CD4-positive, alpha-beta T cell (primary cell): ENCODE measurements at places on chromosomes 11 and 22.

DNA sequence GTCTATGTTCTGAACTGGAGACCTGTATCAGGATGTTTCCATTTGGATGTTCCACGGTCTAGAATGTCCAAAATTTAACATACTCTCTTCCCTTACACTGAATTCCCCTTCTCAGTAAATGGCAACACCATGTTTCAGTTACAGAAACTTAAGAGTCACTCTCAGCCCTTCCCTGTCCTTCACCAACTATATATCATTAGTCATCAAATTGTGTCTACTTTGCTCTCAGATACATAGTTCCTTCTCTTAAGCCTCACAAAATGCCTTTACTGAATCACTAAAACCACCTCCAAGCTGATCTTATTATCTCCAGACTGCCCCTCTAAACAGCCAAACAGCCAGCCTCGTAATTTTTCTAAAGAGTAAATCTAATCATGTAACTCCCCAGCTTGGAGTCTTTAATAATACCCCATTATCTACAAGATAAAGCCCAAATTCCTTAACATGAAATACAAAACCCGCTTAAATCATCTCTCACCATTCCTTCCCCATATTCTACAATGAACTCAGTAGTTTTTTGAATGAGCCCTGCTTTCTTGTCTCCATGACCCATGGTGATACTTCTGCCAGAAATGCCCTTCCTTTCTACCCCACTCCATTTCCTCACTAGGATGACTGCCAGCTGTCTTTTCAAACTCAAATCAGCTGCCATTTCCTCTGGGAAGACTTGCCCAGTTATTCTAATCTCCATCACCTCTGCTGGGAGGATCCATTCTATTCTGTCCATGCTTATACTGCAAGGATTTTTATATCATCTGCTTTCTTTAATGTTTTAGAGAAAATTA is 102.7 kb upstream of the ARHGAP42 start:
- DNase-seq = no peak

- no peak for DNase-seq
Measured at GRCh38 chr22:49701380-49702067, 126.1 kb downstream of the BRD1 start.

DNA sequence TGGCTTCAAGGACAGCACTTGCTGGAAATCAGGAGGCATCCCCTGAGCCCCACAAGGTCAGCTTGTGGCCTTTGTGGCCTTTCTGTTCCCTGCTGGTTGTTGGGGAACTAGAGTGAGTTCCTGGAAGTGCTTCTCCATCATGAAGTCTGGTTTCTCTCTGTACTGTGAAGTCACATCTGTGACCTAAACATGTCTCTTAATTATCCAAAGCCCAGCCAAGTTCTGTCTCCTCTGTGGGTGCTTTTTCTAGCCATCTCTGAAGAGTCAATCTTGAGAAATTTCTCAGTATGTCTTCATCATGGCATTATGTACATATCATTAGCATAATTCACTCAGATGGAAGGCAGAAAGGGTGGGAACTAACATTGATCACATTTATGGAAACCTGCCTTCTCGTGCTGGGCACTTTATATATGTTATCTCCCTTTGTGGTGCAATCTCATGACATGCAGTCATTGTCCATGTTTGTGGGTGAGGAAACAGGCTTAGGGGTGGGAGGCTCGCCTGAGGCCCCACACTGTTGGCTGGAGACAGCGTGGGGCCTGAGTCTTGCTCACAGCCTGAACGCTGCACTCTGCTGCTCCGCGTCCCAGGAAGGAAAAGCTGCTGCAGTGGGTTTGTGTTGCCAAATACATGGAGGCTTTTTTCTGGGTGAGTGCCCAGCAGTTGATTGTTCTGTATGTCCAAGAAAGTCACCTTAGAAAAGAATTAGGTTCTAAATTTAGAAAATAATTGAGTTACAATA is 24.6 kb downstream of the IGHMBP2 start:
- no peak for DNase-seq

DNA sequence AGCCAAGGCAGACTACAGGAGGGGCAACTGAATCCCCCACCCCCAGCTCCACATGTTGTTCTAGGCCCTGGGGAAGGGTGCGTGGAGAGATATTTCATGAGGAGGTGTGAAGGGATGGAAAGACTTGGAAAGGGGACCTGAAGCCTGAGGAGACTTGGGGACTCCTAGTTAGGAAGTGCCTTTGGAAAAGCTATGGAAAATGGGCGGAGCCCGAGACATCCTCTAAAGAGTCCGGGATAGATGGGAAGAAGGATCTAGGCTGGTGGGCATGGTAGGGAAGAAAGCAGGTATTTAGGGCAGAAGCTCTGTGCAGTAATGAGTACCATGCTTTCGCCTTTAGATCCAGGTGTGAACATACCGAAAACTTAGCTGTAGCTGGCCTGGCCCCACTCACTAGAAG is 15.0 kb upstream of the CYP2R1 start:
- no peak for DNase-seq

DNA sequence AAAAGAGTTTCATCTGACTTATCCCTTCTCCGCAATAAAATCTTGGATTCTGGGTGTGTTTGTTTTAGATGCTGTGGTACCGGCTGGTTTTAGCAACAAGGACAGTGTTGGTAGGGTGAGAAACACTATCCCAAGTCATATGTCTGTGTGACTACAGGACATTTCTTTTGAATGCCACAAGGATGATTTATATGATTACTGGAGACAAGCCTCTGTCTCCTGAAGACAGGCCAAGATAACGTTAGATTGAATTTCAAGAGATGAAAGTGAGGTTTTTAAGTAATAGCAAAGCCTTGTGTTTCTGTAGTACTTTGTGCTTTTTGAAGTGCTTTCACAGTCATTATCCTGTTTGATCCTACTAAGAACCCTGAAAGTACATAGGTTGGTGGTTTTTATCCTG is 101.6 kb downstream of the COMMD9 start:
- DNase-seq = no peak

DNA sequence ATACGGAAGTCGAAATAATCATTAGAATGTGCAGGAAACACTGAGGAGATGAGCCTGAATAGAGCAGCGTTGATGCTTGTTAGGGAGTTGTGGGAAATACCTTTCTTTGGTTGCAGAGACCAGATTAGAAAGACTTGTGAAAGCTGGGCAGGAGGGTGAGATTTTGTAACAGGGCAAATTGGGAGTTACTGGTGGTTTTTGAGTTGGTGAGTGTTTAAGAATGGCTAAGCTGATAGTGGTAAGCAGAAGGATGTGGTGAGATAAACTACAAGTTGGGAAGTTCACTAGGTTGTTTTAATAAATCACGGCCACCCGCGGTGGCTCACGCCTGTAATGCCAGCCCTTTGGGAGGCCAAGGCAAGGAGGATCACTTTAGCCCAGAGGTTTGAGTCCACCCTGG is 34.4 kb downstream of the MCAM start:
- DNase-seq = no peak
